Activated T-helper 1 cell treated with Interleukin-2 at 50 U/mL for 16 hours (primary cell): ENCODE measurements at places on chromosomes 13 and 19.
A peak's percentile ranks its signal among the peaks of the same experiment; 100 is the strongest.

DNA sequence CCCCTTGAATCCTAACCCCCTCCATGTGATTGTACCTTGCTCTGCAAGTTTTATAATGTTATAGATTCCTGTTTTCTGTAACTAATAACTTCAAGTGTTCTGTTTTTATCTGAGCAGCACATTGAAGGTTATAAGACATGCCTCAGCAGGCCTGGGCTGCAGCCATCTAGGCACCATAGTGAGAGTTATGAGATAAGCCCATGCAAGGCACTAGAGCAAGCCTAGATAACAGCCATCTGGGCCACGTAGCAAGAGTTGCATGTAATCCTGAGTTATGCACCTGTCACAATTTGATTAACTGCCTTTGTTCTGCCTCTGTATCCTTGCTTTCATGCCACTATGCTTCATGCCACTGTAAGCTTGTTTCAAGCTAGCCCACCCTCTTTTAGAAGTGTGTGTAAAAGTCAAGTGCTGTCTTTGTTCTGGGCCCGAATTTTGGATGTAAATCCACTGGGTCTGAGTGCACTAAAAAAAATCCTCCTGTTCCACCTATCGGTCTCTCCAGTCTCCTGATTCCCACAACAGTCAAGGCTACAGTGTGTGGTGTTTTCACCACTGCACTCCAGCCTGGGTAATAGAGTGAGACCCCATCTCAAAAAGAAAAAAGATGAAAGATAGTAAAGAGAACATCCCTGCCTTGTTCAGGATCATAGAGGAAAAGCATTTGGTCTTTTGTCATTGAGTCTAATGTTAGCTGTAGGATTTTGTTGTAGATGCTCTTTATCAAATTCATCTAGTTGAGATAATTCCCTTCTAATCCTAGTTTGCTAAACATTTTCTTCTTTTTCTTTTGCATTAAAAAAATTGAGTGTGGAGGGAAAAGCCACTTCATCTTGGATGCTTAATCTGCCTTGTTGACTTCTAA is 16.0 kb upstream of the KBTBD6 start:
- no peak for DNase-seq

- no peak for DNase-seq
Measured at GRCh38 chr13:27405546-27406134, 18.8 kb upstream of the GTF3A start.

DNA sequence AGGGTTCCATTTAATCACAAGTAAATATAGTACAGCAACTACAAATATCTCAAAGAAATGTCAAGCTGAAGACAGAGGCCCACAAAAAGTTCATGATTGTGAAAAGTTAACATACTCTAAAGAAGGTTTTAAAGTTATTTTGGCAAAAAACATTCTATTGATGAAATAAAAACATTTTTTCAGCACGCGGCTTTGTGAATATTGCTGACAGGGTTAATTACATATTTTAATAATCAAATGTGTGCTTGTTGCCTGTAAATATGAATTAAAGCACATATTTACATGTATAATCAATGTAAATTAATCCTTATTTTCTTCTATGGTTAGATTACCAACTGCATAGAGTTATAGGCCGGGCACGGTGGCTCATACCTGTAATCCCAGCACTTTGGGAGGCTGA is 328.1 kb downstream of the MZT1 start:
- DNase-seq: no peak

- DNase-seq: no peak
Measured at GRCh38 chr13:43307221-43307920, 284.0 kb downstream of the DNAJC15 start.

GRCh38 chr19:36028313-36029041 is 4.2 kb downstream of the CLIP3 start:
- DNase-seq: no peak

- no peak for DNase-seq
Measured at GRCh38 chr13:78875792-78876580, 217.0 kb upstream of the OBI1 start.

DNA sequence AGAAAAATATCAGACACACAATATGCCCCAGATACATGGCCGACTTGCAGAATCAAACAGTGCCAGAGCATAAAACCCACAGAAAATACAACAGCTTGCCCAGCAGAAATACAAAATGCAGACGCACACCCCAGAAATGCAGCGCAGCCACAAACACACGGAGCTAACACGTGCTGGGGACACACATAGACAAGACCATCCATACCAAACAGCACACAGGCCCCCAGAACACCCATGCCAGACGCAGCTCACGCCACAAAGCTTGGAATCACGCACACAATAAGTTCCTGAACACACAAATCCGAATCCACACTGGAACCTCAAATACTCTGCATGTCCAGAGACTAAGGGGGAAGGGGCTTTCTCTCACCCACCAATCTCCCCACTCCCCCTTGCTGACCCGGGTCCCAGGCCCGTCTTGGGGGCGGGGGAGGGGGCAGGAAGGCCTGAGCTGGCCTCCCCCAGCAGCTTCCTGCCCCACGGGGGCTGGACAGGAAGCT is 17.2 kb downstream of the CCDC97 start:
- no peak for DNase-seq

- no peak for DNase-seq
Measured at GRCh38 chr19:4580021-4580901, 20.8 kb upstream of the SEMA6B start.

DNA sequence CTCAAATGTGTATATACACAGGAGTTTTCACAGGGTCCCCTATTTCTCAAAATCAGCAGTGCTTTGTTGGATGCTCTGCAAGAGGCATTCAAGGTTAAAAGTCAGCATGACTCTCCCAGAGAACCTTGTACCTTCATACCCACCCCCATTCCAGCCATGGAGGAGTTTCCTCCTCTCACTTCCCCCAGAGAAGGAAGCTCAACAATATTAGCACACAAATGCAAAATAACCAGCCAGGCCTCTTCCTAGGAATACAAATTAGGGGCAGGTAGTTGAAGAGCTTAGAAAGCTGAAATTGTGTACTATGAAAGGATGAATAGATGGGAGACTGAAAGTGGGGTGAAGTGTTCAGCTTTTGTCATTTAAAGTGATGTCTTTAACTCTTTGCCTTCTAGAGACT is 43.8 kb downstream of the SPRY2 start:
- no peak for DNase-seq

- no peak for DNase-seq
Measured at GRCh38 chr19:19588546-19588945, 29.9 kb downstream of the PBX4 start.

GRCh38 chr19:1069009-1069779 is 2.2 kb downstream of the ARHGAP45 start:
- peak; percentile 67 for DNase-seq

- no peak for DNase-seq
Measured at GRCh38 chr19:51891193-51891747, 3.5 kb upstream of the ZNF577 start.

DNA sequence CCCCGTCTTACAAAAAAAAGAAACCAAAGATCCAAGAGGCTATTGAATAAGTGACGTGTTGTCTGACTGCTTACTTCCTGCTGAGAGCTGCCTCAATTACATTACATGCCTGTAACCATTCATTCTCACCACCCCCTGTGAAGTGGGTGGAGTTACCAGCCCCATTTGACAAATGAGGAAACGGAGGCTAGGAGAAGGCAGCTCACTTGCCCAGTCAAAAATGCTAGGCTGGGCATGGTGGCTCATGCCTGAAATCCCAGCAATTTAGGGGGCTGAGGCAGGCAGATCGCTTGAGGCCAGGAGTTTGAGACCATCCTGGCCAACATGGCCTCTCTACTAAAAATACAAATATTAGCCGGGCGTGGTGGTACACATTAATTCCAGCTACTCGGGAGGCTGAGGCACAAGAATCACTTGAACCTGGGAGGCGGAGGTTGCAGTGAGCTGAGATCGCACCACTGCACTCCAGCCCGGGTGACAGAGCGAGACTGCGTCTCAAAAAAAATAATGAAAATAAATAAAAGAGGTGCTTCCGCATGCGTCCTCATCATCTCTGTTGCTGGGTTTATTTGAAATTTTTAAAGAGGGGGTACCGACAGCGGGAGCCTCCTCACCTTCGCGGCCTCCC is 499 bp downstream of the LSM7 start:
- no peak for DNase-seq

DNA sequence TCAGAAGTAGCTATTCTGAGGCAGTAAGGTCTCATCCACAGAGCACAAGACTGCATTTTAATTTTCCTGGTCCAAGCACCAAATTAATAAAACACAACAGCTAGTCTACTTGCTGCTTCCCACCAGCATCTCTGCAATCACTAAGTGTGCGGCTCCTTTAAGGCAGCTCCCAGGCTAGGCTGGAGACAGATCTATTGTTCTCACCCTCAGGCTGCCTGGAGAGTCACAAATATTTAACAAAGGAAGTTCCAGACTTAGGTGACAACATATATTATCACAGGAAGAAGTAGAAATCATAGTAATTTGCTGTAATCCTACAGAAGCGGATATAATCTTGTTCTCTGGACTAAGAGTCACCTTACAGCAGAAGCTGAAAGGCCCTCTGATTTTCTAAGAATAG is 2.2 kb upstream of the EID2 start:
- no peak for DNase-seq

- no peak for DNase-seq
Measured at GRCh38 chr13:26710166-26710565, 50.4 kb downstream of the GPR12 start.

GRCh38 chr13:62678039-62678438 is 1262.4 kb upstream of the PCDH20 start:
- no peak for DNase-seq

GRCh38 chr19:7847664-7848063 is 17.6 kb downstream of the EVI5L start:
- DNase-seq: no peak

- DNase-seq: no peak
Measured at GRCh38 chr19:16259385-16260159, 61.9 kb downstream of the AP1M1 start.

DNA sequence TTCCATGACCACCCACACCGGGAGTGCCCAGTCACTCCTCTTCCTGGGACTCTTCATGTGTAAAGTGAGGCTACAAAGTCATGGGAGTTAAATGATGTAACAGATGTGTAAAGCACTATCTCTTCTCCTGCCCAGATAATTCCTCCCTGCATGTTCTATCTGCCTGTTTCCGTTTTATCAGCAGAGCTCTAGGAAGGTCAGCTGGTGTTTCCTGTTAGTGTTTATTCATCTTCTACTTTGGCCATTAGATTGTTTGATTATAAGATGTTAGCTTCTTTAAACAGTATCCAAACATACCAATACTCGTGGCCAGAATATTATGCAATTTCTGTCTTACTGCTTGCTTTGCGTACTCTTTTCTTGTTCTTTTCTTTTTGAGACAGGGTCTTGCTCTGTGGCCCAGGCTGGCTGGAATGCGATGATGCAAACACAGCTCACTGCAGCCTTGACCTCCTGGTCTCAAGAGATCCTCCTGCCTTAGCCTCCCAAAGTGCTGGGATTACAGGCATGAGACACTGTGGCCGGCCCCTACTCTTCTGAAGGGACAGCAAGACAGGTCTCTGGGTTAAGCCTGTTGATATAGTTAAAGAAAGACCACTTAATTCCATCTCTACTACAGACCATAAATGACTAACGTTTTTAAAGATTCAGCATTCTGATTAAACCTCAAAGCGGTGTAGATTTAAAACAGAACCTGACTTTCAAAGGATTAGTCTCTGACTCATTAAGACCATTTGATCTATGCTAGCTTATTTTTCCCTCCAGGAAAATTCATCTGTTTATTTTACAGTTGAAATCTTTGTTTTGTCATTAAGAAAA is 97.4 kb upstream of the AKAP11 start:
- no peak for DNase-seq

DNA sequence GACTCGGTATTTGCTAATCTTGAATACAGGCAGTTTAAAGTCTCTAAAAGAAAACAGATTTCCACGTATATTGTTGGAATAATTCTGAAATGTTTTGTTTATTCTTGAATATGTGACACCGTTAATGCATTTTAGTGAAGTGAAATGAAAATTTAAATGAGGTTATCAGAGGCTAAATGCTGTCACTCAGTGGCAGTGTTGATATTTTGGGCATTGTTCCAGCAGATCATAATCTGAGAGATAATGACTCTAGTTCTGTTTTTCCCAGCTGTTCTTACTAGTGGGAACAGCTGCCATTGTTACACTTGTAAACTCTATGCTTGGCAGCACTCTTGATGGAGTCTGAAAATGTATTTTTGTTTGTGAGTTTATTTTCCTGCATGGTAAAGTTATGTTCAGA is 365.6 kb upstream of the SLC10A2 start:
- DNase-seq: no peak

DNA sequence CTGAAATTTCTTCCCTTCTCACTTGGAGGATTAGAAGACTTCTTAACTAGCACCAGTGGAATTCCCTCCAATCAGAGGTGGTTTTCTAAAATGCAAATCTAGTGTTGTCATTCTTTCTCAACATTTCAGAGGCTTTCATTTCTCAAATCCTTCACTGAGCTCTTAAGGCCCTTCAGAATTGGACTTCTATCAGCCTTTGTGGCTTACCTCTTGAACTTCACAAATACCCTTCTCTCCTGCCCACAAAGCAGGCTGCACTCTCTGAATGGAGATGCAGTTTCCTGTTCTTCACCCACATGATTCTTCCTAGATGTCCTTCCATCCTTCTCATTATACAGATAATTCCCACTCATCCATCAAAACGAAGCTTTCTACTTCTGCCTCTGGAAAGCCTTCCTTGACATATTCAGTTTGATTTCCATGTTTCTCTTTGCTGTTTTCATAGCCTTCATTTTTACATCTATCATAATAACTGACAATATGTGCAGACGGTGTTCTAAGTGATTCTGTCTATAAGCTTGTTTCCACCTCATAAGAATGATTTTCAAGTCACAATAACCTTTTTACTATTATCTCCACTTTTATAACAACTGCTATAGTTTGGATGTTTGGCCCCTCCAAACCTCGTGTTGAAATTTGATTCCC is 123.1 kb upstream of the GPR12 start:
- DNase-seq: no peak

- DNase-seq: peak; percentile 18
Measured at GRCh38 chr19:11560404-11561051, 1.5 kb upstream of the ELOF1 start.

GRCh38 chr13:76954538-76954937 is 6.2 kb downstream of the ACOD1 start:
- DNase-seq: no peak

GRCh38 chr13:95245071-95245470 is 56.2 kb downstream of the ABCC4 start:
- no peak for DNase-seq

- no peak for DNase-seq
Measured at GRCh38 chr13:40770609-40770933, 419 bp downstream of the MRPS31 start.

- no peak for DNase-seq
Measured at GRCh38 chr19:47012617-47013016, 7.0 kb upstream of the NPAS1 start.

- DNase-seq: no peak
Measured at GRCh38 chr13:110414931-110415330, 107.8 kb downstream of the COL4A2 start.

- DNase-seq: no peak
Measured at GRCh38 chr13:87894059-87894458, 222.9 kb downstream of the SLITRK5 start.

- DNase-seq: no peak
Measured at GRCh38 chr19:6890401-6890913, 3.1 kb downstream of the ADGRE1 start.

GRCh38 chr13:45068036-45069001 is 52.0 kb upstream of the GTF2F2 start:
- no peak for DNase-seq

GRCh38 chr13:44302940-44303575 is 70.6 kb upstream of the SERP2 start:
- DNase-seq: no peak
